ENCODE measurements at places on chromosomes 16 and 17.

DNA sequence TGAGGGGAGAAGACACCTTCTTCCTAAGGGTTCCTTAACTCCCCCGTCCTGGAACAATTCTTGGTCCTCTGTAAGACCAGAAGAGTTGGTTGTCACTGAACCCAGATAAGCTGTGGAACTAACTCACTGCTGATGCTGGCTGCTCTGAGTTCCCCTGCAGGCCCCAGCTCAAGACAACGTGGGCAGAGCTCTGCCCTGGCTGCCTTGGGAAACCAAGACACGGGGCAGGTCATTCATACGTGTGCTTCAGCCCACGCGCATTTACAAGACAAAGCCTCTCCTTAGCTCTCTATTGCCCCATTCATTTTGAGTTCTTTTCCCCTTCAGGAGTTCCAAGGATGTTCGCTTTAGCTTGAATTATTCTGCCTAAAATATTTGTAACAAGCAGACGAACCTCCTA, 3.4 kb upstream of the NAT9 start:
- no peak for DNase-seq

- DNase-seq, result no peak
Measured at GRCh38 chr16:79593074-79593531, 7.4 kb downstream of the MAF start.

- DNase-seq, result no peak
Measured at GRCh38 chr17:9521062-9521461, 54.6 kb downstream of the STX8 start.

DNA sequence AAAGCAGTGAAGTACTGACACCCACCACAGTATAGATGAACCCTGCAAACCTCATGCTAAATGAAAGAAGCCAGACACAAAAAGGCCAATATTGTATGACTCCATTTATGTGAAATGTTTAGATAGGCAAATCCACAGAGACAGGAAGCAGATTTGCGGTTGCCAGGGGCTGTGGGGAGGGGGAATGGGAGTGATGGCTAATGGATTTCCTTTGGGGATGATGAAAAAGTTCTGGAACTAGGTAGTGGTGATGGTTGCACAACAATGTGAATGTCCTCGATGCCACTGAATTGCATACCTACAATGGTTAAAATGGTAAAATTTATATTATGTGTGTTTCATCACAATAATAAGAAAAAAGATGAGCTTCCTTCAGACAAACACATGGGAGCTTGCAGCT, 28.4 kb upstream of the WFIKKN2 start:
- DNase-seq, result peak; percentile 27

DNA sequence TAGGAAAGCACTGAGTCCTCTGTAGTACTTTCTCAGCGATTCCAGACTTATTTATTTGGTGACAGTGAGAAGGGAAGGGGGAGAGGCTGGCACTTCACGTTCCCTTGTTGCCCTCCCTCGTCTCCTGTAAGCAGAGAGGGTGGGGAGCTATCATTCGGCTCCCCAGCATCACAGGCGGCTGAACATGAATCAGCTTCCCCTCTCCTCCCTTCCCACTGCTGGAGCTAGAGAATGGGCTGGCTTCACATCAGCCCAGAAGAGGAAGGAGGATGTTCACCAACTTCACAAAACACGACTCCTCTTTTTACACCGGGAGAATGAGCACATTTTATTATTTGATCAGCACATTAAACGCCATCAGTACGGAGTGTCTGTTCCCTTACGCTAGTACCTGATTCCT, 6.7 kb upstream of the CMIP start:
- DNase-seq, result peak; percentile 23

DNA sequence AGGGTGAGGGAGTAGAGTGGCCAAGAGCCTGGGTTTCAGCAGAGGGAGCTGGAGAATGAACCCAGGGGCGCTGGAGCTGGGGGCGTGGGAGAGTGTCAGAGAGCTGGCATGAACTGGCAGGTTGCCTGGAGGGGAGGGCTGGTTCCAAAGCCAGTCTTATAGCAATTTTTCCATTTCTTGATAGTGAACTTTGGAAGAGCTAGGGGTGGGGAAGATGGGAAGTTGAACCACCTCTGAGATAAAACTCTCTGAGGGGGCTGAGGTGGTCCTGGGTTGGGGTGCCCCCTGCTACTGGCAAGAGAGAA, 36.9 kb downstream of the ADGRG5 start:
- DNase-seq, result no peak

GRCh38 chr16:72210072-72210471, 38.1 kb upstream of the PMFBP1 start:
- DNase-seq, result no peak

- no peak for DNase-seq
Measured at GRCh38 chr16:6317934-6318333, 1014.7 kb upstream of the RBFOX1 start.
